COLO829 (cell line): ENCODE measurements at places on chromosomes 2 and 18.

- DNase-seq: no peak
Observed at GRCh38 chr2:49360407-49360767, 206.1 kb upstream of the FSHR start.

DNA sequence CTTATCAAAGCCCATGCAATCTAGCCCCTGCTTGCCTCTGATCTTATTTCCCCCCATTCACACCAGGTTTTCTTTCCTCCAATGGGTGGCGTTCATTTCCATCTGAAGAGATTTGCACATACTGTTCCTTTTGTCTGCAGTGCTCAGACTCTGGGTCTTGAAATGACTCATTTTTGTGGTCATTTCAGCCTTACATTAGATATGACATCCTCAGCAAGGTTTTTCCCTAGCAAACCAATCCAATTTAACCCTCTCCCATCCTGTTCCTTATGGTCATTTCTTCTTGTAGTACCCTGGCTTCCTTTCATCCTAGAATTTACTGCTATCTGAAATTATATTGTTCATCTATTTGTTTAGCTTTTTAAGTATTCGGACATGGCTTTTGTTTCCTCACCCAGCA lies 42.5 kb upstream of the SCN1A start:
- no peak for DNase-seq

DNA sequence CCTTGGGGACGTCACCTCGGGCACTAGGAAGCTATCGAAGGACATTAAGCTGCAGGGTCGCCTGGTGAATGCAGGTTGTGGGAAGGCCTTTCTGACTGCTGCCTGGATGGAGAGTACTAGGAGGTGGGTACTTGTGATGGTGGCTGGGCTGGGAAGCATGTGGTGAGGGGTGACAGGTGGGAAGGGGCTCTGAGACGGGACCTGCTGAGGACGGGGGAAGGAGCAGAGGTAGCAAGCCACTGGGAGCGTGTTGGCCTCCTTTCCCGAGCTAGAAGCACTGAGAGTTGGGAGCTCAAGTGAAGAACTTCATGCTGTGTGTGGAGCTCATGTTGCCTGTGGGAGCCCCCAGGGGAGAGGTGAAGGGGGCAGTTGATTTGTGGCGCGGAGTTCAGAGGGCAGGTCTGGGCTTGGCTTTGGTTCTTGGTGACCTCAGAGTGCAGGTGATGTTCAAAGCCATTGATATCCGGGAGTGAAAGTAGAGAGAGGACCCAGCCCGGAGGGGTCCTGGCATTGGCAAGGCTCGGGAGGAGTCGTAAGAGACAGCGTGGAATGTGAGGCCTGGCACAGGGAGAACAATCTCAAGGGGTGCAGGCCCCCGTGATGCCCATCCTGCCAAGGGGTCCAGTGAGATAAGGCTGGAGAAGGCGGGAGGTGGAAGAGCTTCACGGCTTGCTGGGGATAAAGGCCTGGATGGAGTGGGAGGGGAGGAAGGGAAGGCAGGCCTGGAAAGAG lies 13.2 kb downstream of the MROH2A start:
- DNase-seq: no peak

DNA sequence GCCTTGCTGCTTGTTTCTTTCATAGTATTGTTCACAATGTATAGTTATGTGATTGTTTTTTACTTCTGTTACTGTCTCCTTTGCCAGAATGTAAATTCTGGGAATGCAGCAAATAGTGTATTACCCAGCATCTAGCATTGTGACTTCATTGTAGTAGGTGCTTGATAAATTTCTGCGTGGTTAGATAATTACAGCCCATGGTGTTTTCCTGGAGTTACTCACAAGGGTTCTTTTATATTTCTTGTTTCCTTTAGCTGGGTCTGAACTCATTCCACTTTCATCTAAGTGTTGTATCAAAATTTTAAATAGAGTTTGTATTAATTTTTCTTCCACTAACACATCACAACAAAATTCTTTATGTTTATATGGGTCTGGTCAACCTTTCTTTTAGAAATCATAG lies 132.6 kb downstream of the MAP4K4 start:
- no peak for DNase-seq

DNA sequence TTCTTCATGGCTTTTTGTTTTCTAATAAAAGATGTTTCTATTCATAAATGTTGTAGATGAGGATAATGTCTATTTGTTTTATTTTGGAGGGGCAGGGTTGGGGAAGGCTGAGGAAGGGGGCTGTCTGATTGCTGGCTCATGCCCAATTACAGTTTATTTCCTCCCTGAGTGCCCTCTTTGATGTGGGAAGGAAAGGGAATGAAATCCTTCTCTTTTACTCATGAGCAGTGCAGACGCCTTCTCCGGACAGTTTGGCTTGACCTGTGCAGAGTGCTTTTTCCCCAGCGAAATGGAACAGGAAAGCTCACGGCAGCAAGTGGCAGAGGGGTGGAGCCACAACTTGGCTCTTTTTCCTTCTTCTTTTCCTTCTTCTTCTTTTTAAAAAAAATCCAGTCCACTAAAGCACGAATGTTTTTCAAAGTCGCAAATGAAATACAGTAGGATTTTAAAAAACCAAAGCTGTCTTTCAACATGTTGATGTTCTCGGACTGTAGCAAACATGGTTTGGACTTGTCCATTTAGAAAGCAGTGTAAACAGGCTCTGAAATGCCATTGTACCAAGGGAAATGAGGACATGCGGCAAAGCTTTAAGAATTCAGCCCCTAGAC lies 34.5 kb downstream of the RAB31 start:
- peak; percentile 35 for DNase-seq

- DNase-seq: no peak
Observed at GRCh38 chr2:29562896-29563295, 358.5 kb downstream of the ALK start.
